ENCODE measurements at places on chromosomes 12 and 14.
A peak's percentile ranks its signal among the peaks of the same experiment; 100 is the strongest.

DNA sequence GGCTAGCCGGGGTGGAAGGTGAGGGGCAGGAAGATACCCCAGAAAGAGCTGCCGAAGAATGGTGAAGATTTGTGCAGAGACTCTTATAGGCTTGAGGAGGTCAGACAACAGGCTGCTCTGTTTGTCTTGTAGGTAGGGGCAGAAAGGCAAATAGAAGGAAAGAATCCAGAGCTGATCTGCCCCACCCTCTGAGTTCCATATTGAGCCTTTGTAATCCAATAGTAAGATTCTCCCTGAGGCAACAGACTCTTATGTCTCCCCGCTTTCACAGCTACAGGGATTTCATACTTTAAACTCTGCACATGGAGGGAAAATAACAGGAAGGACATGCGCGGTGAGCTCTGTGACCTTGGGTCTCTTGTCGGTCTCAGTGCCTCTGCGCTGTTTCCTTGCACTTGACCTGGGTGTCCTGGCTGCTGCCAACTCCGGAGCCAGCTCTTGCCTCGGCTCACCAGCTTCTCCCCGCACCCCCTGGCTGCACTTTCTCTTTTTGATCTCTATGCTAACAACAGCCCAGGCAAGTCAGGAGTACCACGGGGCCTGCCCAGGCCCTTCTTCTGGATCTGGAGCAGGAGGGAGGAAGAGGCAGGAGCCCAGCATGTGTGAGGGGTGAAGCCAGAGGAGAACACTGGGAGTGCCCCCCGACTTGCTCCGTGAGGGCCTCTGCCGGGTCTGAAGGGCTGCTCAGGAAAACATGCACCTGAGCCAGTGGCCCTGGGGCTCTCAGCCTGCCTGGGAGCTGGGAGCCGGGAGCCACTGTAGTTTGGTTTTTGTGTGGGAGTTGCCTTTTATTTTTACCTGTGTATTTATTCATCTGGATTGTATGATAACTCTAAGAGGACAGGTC, 75.8 kb downstream of the PPP1R36 start:
- DNase-seq = no peak

GRCh38 chr12:13316587-13317246, 120.2 kb downstream of the EMP1 start:
- no peak for DNase-seq

- DNase-seq = no peak
Observed at GRCh38 chr14:90639641-90640040, 176.6 kb downstream of the TTC7B start.

- peak; percentile 66 for DNase-seq
Observed at GRCh38 chr14:65847075-65847847, 434.7 kb downstream of the FUT8 start.

DNA sequence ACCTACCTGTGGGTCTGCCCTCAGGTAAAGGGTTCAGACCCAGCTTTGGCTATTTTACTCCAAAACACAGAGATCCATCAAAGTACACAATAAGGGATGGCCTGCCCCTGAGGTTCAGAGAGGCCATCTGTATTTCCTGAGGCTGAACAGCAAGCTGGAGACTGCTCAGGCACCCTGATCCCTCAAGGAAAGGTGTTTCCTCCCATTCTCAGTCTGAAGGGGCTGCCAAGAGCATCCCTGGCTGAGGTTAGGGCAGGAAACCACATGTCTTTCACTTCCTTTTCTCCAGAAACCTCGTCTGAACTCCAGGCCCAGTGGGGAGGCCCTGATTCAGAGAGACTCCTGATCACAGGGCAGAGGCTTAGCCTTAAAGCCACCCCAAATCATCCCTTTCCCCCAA, 1.5 kb downstream of the RILPL1 start:
- peak; percentile 26 for DNase-seq

GRCh38 chr14:84792722-84793410, 737.1 kb upstream of the FLRT2 start:
- DNase-seq = no peak

- DNase-seq = no peak
Observed at GRCh38 chr12:31620311-31620710, 29.4 kb upstream of the DENND5B start.

DNA sequence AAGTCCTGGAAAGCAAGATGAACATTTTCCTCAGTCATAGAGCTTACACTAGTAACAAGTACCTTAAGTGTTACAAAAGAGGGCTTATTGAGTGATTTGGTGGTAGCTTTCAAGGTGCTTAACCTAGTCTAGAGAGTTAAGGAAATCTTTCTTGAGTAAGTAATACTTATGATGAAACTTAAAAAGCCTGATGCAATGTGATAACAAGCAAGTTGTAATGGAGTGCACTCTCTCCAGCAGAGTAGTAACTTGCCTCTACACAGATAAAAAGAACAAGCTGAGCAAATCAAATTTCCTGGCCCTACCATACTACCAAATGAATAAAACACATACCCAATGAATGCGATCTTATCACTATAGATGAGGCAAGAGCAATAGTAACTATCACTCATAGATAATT, 639.9 kb upstream of the FBXO33 start:
- DNase-seq = no peak

DNA sequence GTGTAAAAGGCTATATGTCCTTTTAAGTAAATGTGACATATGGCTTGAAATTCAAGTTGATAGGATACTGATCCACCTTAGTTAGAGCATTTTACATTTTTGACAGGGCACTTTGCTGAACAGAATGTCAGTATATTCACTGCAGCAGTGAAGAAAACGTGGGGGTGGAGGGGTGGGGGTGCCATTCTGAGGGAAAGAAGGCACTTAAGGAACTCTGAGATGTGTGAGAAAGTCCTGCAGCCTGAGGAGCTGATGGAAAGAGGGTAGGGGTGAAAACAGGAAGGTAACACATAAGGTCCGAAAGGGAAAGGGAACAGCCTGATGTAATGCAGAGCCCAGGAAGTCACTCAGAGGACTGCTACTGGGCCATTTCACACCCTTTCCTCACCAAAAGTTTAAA, 265.5 kb upstream of the GRIP1 start:
- no peak for DNase-seq

GRCh38 chr12:104412681-104413080, 44.1 kb upstream of the CHST11 start:
- no peak for DNase-seq

DNA sequence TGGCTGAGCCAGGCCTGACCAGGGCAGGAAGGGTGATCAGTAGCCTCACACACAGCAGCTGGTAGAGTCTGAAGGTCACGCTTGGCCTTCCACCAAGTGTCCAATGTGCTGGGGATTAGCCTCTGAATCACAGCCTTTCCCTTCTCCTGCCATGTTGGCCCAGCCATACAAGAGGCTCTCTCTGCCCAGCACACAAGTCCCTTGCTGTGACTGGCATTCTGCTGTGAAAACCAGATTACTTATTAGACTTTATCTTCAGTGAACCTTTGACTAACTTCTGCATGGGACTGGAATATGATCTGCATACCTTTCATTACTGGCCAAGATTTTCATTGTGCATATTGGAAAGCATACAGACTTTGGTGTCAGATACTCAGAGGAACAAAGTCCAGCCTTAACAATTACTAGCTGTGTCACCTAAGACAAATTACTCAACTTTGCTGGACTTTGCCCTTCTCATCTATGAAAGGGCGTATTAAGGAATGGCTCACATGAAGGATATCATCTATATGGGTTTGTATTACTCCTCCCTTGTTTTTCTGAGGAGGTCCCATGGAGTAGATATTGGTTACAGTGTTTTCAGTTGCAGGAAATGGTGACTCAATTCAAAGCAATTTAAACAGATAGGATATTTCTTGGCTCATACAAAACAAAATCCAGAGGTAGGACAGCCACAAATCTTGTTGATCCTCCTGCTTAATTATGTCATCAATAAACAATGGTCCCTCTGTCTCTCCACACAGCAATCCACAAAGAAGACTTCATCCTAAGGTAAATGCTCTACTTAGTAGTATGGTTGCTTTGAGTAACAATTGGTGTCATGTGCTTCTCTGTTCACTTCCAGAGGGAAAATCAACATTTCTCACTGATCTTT, 99.6 kb downstream of the DYRK2 start:
- DNase-seq = no peak

DNA sequence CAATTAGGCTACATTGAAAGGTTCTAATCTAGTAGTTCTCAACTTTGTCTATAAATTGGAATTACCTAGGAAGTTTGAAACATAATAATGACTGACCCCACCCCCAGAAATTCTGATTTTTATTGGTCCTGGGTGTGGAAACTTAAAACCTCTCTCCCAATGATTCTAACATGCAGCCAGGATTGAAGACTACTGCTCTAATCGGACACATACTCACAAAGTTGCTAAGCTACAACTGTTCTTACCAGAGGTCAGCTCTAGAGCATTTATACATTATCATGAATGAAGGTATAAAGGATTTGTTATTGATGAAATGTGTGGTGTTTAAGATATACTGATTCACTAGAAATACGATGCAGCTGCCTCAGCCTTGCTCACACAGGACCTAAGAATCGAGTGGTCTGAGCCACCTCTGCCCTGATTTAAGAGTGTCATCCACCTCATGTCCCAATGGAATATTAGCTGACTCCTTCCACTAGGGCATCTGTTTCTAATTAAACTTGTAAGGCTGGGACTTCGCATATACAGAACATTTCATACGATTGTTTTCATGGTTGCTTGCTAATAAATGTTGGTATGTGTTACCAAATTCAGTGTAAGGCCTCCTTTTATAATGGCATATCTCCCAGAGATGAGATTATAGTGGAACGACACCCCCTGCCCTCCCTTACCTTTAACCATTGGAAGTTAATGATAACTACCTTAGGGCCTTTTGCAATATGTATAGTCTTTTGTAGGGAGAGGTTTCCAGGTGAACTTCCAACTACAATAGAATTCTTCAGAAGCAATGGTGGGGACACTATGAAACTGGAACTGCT, 410.8 kb upstream of the PDE3A start:
- no peak for DNase-seq

Measured in stimulated activated CD8-positive, alpha-beta memory T cell treated with anti-CD3 and anti-CD28 coated beads, Interleukin-4, amount 100 ng/mL, for 48 hours (primary cell).